Epithelial cell of alveolus of lung (primary cell): ENCODE measurements at places on chromosomes 3 and 15. TPM values are rescaled to one million over a fixed set of nuclear protein-coding genes. Genes with fewer than 3 reads are reported as not detected.

ADGRG7 gene
- total RNA-seq: not detected in 2 replicates

ZNF445 gene
- total RNA-seq: 5.6 and 8.0 TPM in 2 replicates

ERICH6 gene
- total RNA-seq: 0.48 TPM in 1 of 2 replicates, not detected in the other

MUSTN1 gene
- total RNA-seq: 5.7 TPM in 1 of 2 replicates, not detected in the other

RTP1 gene
- total RNA-seq: not detected in 2 replicates

SLC30A4 gene
- total RNA-seq: 5.5 and 7.0 TPM in 2 replicates
